Spleen (tissue), 13 donors: ENCODE measurements at places on chromosomes 7 and 10. TPM values are rescaled to one million over a fixed set of nuclear protein-coding genes. Genes with fewer than 3 reads are reported as not detected.

DNA sequence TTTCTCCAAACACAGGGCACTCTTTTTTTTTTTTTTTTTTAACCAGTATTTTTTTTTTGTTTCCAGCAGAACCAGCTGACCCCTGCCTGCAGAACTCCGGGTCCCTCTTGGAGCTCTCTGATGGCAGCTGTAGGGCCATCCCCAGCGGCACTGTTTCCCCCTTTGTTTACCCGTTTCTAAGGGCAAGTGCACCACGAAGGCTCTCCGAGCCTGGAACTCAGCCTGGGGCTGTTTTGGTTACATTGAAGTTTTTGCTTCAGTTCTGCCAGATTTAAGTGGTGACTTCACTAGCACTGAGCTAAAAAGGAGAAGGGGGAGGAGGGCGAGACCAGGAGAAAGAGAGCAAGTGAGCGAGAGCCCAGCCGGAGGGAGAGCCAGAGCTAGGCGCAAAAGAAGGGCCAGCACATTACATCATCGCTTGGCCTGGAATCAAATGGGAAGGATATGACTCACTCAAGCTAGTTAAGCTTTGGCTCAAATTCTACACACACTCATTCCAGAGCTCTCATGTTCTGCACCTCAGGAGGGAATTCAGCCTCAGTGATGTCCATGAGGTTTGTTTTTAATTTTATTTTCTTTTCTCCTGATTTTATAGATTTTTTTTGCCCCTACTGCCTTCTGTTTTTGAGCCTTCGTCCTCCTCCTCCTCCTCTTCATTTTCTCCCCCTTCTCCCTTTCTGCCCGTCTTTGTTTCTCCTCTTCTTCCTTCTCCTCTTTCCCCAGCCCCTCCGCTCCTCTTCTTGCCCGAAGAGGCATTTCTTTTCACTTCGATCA is 272.3 kb downstream of the TRIL start:
- H3K4me1 ChIP-seq, result peaks cover 14% of the 10 kb centered on the region
- H3K27me3 ChIP-seq, result peaks cover 4% of the 10 kb centered on the region
- peak; percentile 83 for DNase-seq
- H3K27ac ChIP-seq, result peak overlapping the region; percentile 75
- H3K4me3 ChIP-seq, result peak overlapping the region; percentile 35

- H3K4me1 ChIP-seq, result no peaks in the 10 kb centered on the region
- no peak overlapping the region for H3K4me3 ChIP-seq
- no peaks in the 10 kb centered on the region for H3K36me3 ChIP-seq
- DNase-seq, result no peak
- no peak overlapping the region for H3K27ac ChIP-seq
Measured at GRCh38 chr10:127563718-127564553, 14.8 kb downstream of the NPS start.

GRCh38 chr10:26520575-26520974 is 82.4 kb downstream of the APBB1IP start:
- H3K27me3 ChIP-seq, result no peaks in the 10 kb centered on the region
- peaks cover 36% of the 10 kb centered on the region for H3K36me3 ChIP-seq
- no peak for DNase-seq
- H3K4me3 ChIP-seq, result no peak overlapping the region

DNA sequence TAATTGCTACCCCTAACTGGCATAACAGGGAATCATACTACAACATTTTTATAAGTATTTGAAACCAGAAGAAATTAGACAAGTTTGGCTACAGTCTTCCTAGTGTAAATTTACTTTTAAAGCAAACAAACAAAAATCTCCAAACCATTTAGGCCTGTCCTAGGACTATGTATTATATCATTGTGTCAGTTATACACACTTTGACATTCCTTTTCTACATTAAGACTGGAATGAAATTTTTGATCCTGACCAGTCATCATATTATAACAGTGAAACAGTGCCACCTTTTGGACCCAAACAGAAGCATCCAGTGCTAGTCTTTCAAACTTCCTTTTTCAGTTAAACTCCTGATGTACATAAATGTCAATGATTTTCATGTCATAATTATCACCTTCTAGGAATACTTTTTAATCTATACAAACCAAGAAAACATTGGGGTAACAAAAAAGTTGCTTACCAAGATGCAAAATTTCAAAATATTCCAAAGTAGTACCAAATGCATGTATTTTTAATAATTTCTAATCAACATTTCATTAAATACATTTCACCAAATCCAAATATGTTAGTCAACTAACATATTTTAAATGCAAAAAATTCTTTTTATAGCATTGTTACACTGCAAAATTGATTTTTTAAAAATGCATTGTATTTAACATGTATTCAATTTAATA is 75.7 kb downstream of the IMMP2L start:
- no peak for DNase-seq
- H3K27me3 ChIP-seq, result no peaks in the 10 kb centered on the region
- no peaks in the 10 kb centered on the region for H3K36me3 ChIP-seq
- no peak overlapping the region for H3K4me3 ChIP-seq
- H3K27ac ChIP-seq, result no peak overlapping the region
- H3K4me1 ChIP-seq, result no peaks in the 10 kb centered on the region

- H3K27ac ChIP-seq, result no peak overlapping the region
- peaks cover 7% of the 10 kb centered on the region for H3K27me3 ChIP-seq
- DNase-seq, result peak; percentile 38
- no peaks in the 10 kb centered on the region for H3K36me3 ChIP-seq
- peaks cover 7% of the 10 kb centered on the region for H3K4me1 ChIP-seq
Measured at GRCh38 chr10:86371691-86372090, 5.1 kb upstream of the GRID1 start.

- peaks cover 62% of the 10 kb centered on the region for H3K36me3 ChIP-seq
- peak; percentile 28 for DNase-seq
- H3K27me3 ChIP-seq, result no peaks in the 10 kb centered on the region
- peak overlapping the region; percentile 55 for H3K27ac ChIP-seq
- H3K4me3 ChIP-seq, result no peak overlapping the region
Measured at GRCh38 chr10:12121673-12122072, 7.8 kb upstream of the SEC61A2 start.

DNA sequence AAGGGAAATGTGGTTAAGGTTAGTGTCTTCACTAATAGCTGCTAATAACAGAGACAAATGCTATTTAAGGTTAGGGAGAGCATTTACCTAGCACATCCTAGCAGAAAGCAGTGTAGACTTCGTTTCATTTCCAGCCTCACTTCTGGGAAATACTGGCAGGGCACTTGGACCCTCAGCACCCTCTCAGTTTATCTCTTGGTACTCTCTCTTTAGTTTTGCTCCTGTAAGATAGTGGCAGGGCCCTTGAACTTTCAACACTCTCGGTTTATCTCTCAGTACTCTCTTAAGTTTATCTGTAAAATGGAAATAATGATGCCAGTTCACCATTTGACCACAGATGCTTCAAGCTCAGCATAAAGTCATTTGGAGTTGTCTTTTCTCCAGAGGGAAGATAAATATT is 118.4 kb downstream of the MBL2 start:
- H3K36me3 ChIP-seq, result no peaks in the 10 kb centered on the region
- H3K27me3 ChIP-seq, result no peaks in the 10 kb centered on the region
- H3K27ac ChIP-seq, result no peak overlapping the region
- no peak for DNase-seq
- no peaks in the 10 kb centered on the region for H3K4me1 ChIP-seq

GRCh38 chr10:108631332-108631731 is 1292.0 kb downstream of the XPNPEP1 start:
- DNase-seq, result no peak
- H3K4me3 ChIP-seq, result no peak overlapping the region
- H3K27ac ChIP-seq, result no peak overlapping the region
- H3K4me1 ChIP-seq, result peaks cover 6% of the 10 kb centered on the region
- H3K36me3 ChIP-seq, result no peaks in the 10 kb centered on the region

Gene PSD
- 2.0 TPM for total RNA-seq

Gene SEMA3D
- total RNA-seq, result 116 TPM

Gene LRRD1
- 0.26 TPM for total RNA-seq

Gene GPR26
- not detected for total RNA-seq

Gene DHX32
- 27.7 TPM for total RNA-seq

Gene STEAP4
- total RNA-seq, result 20.7 TPM

Gene SFXN3
- total RNA-seq, result 37.3 TPM
